ENCODE measurements at places on chromosomes 2 and 18. TPM values are rescaled to one million over a fixed set of nuclear protein-coding genes. Genes with fewer than 3 reads are reported as not detected.

POMC gene
- 4.6 TPM for total RNA-seq

- no peaks in the 10 kb centered on the region for H3K27me3 ChIP-seq
- no peak overlapping the region for H3K4me3 ChIP-seq
- H3K4me1 ChIP-seq = no peaks in the 10 kb centered on the region
- H3K27ac ChIP-seq = no peak overlapping the region
- no peak for DNase-seq
Observed at GRCh38 chr18:67875060-67875459, 358.5 kb upstream of the DSEL start.

SP110 gene
- total RNA-seq = 88.8 TPM

DNA sequence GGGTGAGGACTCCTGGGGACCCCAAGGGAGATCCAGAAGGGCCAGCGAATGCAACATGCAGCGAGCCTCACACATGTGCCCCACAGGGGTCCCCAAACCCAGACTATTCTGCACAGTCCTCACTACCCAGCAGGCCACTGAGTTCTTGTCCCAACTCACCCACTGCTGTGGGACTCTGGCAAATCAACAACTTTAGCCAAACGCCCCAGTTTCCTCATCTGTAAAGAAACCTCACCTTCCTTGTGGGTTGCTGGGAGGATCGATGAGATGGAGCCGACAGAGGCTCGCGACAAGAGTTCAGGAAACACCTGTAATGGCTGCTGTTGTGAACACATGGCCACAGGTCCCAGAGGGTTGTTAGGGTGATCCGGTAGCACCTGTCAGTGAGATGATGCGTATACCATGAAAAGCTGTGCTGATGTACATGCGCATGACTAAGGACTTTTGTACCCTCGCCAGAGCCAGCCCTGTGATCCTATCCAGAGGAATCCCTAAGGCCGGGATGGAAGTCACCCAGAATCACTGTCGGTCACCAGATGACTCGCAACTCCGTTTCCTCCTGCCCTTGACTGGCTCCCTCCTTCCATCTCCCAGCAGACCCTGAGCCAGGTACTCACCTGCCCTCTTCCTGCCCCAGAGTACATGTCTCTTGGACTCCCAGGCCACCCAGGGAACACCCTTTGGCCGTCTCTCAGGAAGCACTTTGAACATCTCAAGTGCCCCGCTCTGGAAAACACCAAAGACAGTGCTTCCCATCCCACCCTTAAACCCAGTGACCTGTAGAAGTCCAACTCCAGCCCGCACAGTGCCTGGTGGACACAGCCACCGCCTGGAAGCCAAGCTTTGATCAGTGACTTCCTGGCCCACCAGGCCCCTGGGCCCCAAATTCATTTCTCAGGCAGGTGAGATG lies 103.3 kb upstream of the ID2 start:
- H3K36me3 ChIP-seq = no peaks in the 10 kb centered on the region
- no peak for DNase-seq
- no peak overlapping the region for H3K4me3 ChIP-seq

DNA sequence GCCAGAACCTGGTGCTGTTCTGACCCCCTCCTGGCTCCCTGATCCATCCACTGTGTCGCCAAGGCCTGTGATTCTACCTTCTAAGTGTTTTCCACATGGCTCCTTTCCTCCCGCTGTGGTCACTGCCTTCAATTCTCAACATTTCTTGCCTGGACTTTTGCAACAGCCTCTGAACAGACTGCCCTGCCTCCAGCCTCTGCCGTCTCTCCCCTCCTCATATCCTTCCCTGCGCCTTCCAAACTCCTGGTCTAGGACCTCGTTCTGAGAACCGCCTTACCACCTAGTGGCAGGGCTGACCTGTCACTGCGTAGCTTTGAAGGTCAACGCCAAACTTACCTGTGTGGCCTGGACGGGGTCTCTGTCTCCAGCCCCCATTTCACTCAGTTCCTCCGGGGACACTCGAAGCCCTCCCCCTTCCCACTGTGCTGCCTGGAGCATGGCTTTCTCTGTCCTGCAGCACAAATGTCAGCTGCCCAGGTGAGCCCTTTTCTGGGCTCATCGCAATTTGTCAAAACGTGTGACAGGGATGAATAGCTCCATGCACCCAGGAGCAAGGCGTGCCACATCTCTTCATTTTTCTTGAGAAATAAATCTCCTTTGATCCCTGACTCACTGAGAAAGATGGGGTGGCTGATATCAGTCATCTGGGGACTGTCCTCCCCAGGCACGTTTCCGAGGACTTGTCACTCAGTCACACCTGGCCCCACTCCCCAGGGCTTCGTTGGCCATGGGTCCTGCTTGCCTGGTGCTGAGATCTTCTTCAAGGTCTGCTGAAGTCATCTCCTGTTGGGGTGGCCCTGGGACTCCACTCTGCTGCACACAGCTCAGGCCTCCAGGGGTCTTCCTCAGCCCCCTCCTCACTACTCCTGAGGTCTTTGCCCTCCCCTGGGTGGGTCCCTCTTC lies 46.7 kb downstream of the LDLRAD4 start:
- peak overlapping the region; percentile 17 for H3K4me3 ChIP-seq
- peak; percentile 80 for DNase-seq
- peak overlapping the region; percentile 81 for H3K27ac ChIP-seq
- no peaks in the 10 kb centered on the region for H3K27me3 ChIP-seq

PROC gene
- total RNA-seq = not detected

MTCL1 gene
- 0.31 TPM for total RNA-seq

GRCh38 chr2:187461294-187462261 lies 13.5 kb upstream of the CALCRL start:
- H3K36me3 ChIP-seq = no peaks in the 10 kb centered on the region
- H3K27ac ChIP-seq = no peak overlapping the region
- DNase-seq = no peak
- H3K4me1 ChIP-seq = no peaks in the 10 kb centered on the region
- no peak overlapping the region for H3K4me3 ChIP-seq

UGT1A8 gene
- not detected for total RNA-seq

SH3YL1 gene
- 17.1 TPM for total RNA-seq

IL36G gene
- total RNA-seq = not detected

GRCh38 chr2:171793691-171794678 lies 100.1 kb downstream of the SLC25A12 start:
- no peaks in the 10 kb centered on the region for H3K27me3 ChIP-seq
- peaks cover 17% of the 10 kb centered on the region for H3K4me1 ChIP-seq
- no peak overlapping the region for H3K27ac ChIP-seq
- DNase-seq = no peak
- no peak overlapping the region for H3K4me3 ChIP-seq

DNA sequence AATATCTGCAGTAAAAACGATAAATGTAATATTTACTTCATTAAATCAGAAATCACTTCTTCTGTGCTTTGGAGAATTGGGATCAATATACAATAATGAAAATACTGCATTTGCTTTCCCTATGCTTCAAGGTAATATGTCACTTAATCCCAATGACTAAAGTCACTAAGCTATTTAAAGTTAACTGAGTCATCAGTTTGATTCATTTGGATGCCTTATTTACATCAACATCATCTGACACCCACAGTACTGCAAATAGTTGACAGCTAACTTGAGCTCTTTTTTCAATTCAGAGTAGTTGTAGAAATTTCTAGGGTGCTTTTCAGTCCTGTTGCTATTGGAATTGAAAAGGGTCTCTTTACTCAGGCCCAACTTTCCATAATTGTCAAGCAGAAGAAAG lies 776.9 kb upstream of the FSHR start:
- H3K36me3 ChIP-seq = no peaks in the 10 kb centered on the region
- peaks cover 4% of the 10 kb centered on the region for H3K27me3 ChIP-seq
- H3K4me3 ChIP-seq = no peak overlapping the region
- H3K4me1 ChIP-seq = no peaks in the 10 kb centered on the region

GRCh38 chr2:127586136-127586535 lies 50.7 kb downstream of the MYO7B start:
- no peaks in the 10 kb centered on the region for H3K36me3 ChIP-seq
- H3K27ac ChIP-seq = no peak overlapping the region
- no peak for DNase-seq
- no peaks in the 10 kb centered on the region for H3K27me3 ChIP-seq
- H3K4me3 ChIP-seq = no peak overlapping the region
- H3K4me1 ChIP-seq = no peaks in the 10 kb centered on the region

DNA sequence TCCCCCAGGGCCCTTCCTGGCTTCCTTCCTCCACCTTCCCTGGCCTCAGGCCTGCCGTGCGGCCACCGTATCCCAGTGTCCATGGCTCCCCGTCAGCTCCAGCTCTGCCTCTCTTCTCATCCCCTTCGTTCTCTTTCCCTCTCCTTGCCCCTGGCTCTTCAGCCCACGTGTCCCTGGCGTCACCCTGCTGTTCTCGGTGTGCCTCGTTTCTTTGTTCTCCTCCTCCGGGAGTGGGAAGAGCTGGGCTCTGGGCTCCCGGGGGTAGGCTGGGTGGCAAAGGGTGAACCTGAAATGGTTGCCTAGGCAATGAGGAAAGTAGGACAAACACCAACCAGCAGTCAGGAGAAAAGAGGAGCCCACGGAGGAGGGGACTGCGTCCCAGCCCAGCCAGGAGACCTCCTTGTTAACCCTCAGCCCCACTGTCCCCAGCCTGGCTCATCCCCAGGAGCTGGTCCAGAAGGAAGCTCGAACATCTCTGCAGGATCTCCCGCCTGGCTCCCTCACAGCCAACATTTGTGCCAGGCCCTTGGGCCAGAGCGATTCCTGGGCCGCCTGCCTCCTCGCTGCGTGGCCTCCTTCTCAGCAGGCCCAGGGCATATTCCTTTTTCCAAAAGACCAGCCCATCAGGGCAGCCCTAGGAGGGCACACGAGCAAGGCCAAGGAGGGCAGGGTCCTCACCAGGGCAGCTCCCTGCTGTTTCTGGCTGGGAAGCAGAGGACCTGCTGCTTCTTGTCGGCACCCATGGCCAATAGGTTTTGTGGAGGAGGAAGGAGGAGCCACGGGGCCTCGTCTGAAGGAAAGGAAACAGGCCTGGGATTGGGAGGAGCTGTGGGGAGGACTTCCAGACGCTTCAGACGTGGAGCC lies 30.9 kb upstream of the DNMT3A start:
- H3K27me3 ChIP-seq = no peaks in the 10 kb centered on the region
- no peak overlapping the region for H3K4me3 ChIP-seq
- H3K27ac ChIP-seq = peak overlapping the region; percentile 1
- H3K36me3 ChIP-seq = peaks cover 2% of the 10 kb centered on the region
- no peak for DNase-seq
- peaks cover 18% of the 10 kb centered on the region for H3K4me1 ChIP-seq

GRCh38 chr2:233399306-233400225 lies 45.3 kb downstream of the DGKD start:
- peak overlapping the region; percentile 68 for H3K27ac ChIP-seq
- H3K4me3 ChIP-seq = peak overlapping the region; percentile 36
- H3K4me1 ChIP-seq = peaks cover 64% of the 10 kb centered on the region
- peaks cover 14% of the 10 kb centered on the region for H3K36me3 ChIP-seq
- peak; percentile 66 for DNase-seq
- no peaks in the 10 kb centered on the region for H3K27me3 ChIP-seq

DNA sequence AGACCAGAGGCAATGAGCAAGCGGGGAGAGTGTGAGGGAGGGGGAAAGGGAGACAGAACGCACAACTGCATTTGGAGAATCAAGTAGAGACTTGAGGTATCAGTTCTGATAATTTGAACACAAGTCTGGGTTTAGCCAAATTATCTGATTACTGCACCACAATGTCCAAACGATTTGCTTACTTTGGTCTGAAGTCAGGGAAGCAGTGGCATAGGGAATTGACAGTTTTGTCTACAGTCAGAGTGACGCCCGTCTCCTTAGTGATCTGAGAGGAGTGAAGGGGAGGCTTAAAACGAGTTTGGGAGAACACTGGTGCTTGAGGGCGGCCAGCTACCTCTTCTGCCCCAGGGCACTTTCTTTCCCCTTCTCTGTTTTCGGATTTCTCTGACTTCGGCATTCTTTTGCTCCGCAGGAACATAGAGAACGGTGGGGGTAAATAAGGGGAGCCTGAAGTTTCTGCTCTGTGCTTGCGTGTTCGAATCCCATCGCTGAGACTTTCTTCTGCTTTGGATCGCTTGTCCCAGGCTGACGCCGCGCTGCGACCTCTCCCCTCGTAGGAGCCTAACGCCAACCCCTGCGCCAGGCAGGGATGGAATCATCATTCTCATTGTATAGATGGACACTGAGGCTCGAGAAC lies 2.9 kb upstream of the DLX2 start:
- DNase-seq = no peak
- peaks cover 61% of the 10 kb centered on the region for H3K4me1 ChIP-seq
- no peak overlapping the region for H3K27ac ChIP-seq

RAD51AP2 gene
- not detected for total RNA-seq

GRCh38 chr2:232296776-232297525 lies 81.6 kb upstream of the ALPP start:
- no peak overlapping the region for H3K4me3 ChIP-seq
- DNase-seq = no peak
- peaks cover 12% of the 10 kb centered on the region for H3K36me3 ChIP-seq

All from activated naive CD4-positive, alpha-beta T cell treated with anti-CD3 and anti-CD28 coated beads for 36 hours (primary cell).